ENCODE measurements at places on chromosomes 11 and 22.

- no peak for DNase-seq
These were observed 121.5 kb upstream of the LUZP2 start for GRCh38 chr11:24375351-24375750.

DNA sequence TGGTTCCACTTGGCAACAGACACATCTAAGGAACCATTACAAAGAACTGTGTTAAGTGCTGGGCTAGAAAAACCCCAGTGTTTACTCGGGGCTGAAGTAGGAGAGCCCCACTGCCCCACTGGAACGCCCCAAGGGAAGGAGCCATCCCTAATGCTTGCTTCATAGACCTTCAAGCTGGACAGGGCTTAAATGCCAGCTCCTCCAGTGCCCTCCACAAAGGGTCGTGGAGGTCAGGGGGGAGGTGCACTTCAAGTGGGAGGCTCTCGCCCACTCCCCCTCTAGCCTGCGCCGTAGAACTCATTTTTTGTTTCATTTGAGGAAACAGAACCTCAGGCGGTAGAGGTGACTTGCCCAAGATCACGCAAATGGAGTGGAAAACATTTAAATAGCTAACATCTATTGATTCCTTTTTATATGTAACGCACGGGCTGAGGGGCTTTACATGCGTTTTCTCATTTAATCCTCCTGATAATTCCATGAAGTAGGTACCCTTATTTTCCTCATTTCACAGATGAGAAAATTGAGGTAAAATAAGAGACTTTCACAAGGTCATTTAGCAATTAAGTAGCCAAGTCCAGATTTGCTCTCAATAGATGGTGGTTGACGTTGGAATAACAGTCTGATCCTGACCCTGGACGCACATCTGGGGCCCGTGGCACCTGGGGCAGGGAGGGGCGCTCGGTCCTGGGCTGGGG, 545 bp upstream of the ZDHHC13 start:
- DNase-seq: no peak

DNA sequence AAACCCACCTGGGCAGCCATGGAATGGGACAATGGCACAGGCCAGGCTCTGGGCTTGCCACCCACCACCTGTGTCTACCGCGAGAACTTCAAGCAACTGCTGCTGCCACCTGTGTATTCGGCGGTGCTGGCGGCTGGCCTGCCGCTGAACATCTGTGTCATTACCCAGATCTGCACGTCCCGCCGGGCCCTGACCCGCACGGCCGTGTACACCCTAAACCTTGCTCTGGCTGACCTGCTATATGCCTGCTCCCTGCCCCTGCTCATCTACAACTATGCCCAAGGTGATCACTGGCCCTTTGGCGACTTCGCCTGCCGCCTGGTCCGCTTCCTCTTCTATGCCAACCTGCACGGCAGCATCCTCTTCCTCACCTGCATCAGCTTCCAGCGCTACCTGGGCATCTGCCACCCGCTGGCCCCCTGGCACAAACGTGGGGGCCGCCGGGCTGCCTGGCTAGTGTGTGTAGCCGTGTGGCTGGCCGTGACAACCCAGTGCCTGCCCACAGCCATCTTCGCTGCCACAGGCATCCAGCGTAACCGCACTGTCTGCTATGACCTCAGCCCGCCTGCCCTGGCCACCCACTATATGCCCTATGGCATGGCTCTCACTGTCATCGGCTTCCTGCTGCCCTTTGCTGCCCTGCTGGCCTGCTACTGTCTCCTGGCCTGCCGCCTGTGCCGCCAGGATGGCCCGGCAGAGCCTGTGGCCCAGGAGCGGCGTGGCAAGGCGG, 11.4 kb upstream of the ARHGEF17 start:
- no peak for DNase-seq

- DNase-seq: peak; percentile 100
These were observed at the start of gene UVRAG for GRCh38 chr11:75814677-75815344. TSS of gene UVRAG (plus strand) at chr11:75815210. CDS start at chr11:75815408, 198 bp downstream.

DNA sequence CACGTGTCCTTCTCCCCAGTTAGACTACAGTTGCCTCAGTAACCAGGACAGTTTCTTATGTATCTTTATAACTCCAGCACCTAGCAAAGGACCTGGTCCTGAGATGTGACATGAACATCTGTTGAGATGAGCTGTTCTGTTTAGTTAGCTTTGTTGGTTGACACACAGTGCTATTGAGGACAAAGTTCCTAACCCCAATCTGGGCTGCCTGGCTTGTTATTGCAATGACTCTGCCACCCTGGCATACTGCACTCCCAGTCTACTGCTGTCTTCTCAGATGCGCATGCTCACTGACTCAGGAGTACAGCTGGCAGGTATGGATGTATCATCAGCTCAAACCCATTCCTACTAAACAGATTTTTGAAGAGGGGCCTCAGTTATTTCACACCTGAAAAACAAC, 7.4 kb downstream of the DESI1 start:
- DNase-seq: no peak

- DNase-seq: no peak
These were observed 512 bp upstream of the GRIA4 start for GRCh38 chr11:105609341-105609781.

DNA sequence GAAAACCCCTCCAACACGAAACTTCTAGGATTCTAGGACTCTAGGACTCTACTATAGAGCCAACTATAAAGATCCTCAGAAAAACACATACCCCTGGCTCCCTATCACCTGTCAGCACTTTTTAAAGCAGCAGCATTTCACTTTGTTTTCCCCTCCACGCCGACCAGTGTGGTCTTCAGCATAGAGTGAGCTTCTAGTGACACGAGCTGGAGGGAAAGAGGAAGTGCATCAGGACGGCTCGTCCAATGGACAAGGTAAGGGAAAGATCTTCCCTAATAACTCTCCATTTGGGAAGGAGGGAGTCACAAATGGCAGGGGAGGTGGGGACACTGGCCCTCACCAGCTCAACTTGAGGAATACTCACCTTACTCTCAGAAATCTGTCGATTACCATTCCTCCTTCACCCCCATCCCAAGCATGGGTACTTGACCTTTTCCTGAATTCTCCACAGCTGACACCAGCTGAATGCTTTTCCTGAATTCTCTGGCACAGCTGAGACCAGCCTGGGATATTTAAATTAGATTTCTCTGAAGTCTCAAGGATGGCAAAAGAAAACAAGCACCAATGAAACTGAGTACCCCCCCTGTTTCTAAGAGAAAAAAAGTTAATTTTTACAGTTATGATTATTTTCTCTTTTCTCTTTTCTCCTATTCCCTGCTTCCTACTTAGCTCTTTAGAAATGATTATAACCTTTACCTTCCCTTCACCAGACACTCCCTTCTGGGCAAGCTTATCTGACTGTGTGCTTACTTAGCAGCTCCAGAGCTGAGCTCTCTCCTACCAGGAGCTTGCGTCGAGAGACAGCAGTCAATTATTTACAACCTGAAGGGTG, 33.3 kb upstream of the NNMT start:
- peak; percentile 65 for DNase-seq

DNA sequence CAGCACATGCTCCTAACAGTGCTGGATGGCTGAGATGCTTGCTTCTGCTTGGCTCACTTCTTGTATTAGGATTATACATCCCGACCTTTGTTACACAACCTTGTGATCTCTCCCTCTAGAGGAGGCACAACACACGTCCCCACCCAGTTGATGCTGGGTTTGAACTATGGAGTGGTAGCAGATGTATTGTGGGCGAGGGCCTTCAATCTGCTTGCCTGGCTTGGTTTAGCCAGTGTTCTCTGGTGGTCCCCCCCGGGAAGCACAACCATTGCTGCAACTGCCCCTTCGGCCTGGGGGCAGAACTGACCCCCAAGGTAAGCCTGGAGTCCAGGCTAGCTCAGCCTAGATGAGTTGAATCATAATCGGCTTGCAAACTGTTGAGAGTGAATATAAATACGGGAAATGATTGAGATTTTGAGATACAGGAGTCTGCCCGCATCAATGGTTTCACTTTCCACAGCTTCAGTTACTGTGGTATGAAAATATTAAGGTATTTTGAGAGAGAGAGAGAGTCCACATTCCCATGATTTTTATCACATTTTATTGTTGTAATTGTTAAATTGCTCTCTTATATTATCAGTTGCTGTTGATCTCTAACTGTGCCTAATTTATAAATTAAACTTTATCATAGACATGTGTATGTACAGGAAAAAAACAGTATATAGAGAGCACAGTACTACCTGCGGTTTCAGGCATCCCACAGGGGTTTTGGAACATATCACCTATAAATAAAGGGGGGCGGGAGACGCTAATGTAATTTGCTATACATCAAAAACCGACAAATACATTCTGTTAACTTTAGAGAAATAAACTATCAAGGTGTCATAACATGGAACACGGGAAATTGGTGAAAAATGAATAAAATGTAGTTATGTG, 482.0 kb upstream of the B3GAT1 start:
- no peak for DNase-seq

GRCh38 chr11:86675017-86675416, 2.6 kb upstream of the ME3 start:
- DNase-seq: no peak

- DNase-seq: no peak
These were observed 71.0 kb downstream of the PAX6 start for GRCh38 chr11:31740131-31740530.

DNA sequence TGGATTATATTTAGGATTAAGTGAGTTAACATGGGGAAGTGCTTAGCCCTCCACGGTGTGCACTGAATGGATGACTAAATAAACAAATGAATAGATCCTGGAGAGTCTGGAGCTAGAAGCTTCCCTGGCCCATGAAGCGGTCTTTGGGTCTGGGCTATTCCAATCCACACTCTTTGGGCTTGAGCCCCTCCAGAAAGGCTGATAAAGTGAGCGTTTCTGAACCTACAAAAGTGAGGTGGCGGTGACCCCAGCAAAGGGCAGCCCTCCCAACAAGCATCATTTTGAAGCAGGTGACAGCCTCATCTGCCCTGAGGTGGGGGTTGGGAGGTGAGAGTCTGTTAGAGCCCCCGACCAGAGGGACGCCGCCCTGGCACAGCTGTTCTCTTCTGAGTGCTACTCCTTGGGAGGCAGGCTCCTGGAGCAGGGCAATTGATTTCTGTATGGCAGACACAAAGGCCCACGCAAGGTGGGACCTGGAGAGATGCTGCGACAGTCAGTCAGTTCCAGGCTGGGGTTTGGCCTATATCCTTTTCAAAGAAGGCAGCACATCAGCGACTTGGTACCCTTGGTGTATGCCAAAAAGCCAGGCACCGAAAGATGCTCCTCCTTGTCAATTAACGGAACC, 157.8 kb downstream of the CACNA1I start:
- DNase-seq: no peak

Measured in hematopoietic multipotent progenitor cell treated with erythropoietin and hydrocortisone succinate and interleukin-3 and kit ligand, for 8 days (in vitro differentiated cells).